ENCODE measurements at places on chromosomes 2 and 18. TPM values are rescaled to one million over a fixed set of nuclear protein-coding genes. Genes with fewer than 3 reads are reported as not detected.

GRCh38 chr2:8552293-8552801 lies 129.5 kb upstream of the ID2 start:
- DNase-seq: peak; percentile 67

The DOK6 gene
- 0.21 TPM for total RNA-seq

DNA sequence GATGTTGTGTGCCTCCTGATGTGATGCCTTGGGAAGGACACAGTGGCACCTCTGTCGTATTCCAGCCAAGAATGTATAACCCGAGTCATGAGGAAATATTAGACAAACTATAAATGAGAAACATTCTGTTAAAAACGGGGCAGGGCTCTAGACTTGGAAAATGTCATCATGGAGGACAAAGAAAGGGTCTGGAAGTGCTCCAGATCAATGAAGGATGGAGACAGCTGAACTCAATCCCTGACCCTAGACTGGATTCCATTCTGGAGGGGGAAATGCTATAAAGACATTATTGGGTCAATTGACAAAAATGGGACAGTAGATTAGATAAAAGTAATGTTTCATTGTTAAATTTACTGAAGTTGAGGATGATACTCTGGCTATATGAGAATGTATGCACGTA lies 92.1 kb downstream of the SLC4A3 start:
- peak; percentile 4 for DNase-seq

- DNase-seq: no peak
These were observed 34.7 kb downstream of the NHEJ1 start for GRCh38 chr2:219125886-219126270.

The ACMSD gene
- not detected for total RNA-seq

GRCh38 chr2:19748073-19748375 lies 153.8 kb downstream of the TTC32 start:
- DNase-seq: peak; percentile 57

The HJURP gene
- 4.4 TPM for total RNA-seq

The CD207 gene
- total RNA-seq: 26.8 TPM

The SCYGR5 gene
- total RNA-seq: not detected

DNA sequence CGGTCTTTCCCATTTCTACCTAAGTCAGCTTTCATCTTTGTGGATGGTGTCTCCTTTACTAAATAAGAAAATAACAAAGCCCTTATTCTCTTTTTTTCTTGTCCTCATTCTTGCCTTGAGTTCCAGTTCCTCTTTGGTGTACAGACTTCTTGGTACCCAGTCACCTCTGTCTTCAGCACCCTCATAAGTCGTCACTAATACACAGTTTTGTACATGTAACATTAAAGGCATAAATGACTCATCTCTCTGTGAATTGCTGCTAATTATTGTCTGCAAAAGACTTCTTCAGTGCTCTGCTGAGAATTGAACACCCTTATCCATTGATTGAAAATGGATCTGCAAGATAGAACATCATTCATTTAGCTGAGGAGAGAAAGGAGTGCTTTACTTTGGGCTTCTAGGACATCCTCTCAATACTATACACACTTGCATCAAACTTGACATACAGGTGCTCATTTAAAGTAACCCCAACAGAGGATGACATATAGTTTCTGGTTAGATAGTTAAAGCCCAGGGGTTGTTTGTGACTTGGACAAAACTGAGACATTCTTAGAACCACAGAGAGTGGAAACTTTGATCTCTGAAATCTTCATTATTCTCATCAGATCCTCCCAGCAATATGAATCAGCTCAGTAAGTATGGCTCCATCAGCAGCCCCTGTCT lies 97.0 kb downstream of the XRCC5 start:
- DNase-seq: no peak

The TMEM37 gene
- 5.6 TPM for total RNA-seq

- DNase-seq: peak; percentile 79
These were observed at the start of gene AGAP1 for GRCh38 chr2:235493775-235494715. TSS of gene AGAP1 (plus strand) at chr2:235494043.

DNA sequence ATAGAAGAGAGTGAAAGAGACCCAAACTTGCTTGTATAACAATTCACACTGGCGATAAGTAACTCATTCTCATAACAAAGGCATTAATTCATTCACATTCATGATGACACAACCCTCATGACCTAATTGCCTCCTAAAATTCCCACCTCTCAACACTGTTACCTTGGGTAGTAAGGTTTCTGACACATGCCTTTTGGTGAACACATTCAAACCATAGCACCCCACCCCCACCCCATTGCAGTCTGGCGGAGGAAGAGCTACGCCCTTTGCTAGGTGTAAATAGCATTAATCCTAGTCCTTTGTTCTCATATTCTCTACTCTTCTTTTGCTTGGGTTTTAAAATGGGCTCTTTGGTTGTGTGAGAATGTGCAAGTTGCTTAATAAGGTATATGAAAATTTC lies 361.5 kb downstream of the DSEL start:
- no peak for DNase-seq

DNA sequence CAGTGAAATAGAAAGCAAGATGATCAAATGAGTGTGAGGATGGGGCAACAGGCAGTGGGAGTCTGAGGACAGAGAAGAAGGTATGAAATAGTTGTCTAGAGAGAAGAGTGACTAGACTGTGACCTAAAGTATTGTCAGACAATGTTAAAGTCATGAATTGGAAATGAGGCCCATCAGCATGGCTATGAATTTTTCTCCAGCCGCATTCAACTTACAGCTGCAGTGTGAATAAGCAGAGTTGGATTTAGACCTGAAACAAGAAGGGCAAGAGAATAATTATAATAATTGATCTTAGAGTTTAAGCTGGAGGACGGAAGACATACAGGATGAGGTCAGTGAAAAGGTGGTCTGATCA lies 4.2 kb upstream of the TSPYL6 start:
- DNase-seq: no peak

DNA sequence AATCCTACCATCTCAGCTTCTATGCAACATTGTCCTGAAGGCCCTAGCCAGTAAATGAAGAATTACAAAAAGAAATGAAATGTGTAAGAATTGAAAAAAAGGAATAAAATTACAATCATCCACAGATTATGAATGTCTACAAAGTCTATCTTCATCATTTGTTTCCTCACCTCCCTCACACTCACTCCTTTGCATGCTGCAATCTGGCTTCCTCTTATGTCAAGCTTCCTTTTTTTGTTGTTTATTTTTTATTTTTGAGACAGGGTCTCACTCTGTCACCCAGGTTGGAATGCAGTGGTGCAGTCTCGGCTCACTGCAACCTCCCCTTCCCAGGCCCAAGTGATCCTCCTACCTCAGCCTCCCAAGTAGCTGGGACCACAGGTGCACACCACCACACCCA lies 129.0 kb downstream of the CABYR start:
- DNase-seq: no peak

The E2F6 gene
- 10.9 TPM for total RNA-seq

GRCh38 chr2:133992454-133992853 lies 261.4 kb upstream of the MGAT5 start:
- no peak for DNase-seq

The LRATD1 gene
- 61.0 TPM for total RNA-seq

DNA sequence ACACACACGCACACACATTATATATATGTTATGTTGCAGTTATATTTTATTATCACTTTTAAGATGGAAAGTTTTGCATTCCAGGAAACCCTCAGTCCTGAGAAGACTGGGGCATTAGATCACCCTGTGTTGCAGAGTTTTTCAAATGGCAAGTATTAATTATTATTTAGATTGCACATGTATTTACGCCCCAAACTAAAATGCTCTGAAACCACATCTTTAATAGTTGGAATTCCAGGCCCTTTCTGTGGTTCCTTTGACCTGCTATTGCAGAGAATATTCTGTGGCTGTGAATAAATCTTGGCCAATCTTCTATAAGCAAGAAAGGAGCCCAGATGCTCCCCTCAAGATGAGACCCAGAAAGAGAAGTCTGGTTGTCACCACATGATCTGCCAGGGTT lies 427.0 kb upstream of the TNP1 start:
- DNase-seq: no peak

DNA sequence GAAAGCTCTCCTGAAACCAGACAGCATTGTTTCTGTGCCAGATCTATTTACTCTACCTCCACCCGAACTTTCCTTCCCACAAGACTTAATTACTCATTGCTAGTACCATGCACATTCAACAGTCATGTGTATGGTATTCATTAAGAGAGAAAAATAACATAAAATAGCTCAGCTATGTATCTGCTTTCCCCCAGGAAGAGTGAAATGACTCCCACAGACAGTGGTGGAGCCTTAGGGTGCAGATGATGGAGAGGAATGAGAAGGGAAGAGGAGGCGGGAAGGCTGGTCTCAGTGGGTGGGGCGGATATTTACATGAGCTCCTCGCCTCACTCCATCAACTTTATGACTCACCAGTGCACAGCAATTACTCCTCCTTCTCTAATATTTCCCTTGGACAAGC lies 724.5 kb downstream of the EPHA4 start:
- DNase-seq: peak; percentile 15

The TLX2 gene
- not detected for total RNA-seq

GRCh38 chr2:65901756-65902155 lies 469.4 kb upstream of the SPRED2 start:
- no peak for DNase-seq

- no peak for DNase-seq
These were observed 172.3 kb downstream of the ICOS start for GRCh38 chr2:204108781-204109295.

DNA sequence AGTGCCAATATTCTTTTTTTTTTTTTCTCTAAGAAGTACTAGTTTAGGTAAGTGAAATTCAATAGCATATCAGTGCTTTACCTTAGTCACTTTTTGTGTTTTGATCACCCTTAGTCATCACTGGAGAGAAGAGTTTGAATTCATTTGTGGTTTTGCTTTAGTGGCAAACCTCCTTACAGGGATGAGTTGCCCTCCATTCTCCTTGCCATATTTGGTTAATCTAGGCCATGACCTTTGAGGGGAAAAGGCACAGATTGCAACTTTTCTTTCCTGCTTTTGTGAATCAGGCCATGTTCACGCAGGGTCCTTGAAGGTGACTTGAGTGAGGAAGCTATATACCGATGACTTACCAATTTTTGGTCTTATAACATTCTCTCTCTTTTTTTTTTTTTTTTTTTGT lies 34.4 kb downstream of the PLEKHA3 start:
- no peak for DNase-seq

The GPR45 gene
- not detected for total RNA-seq

The DTNA gene
- 5.9 TPM for total RNA-seq

DNA sequence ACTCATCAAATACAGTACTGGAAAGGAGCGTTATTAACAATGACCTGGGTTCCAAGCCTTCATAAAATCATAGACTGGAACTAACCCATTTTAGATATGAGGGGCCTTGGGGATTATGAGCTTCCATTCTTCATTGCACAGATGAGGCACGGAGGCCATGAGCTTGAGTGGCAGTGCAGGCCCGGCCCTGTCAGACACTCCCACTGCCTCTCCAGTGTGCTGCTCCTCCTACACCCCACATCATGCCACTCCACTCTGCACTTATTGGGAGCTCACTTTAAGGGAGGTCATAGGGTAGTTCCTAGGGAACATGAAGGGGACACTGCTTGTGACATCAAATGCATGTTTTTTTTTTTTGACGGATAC lies 77.9 kb downstream of the TSN start:
- no peak for DNase-seq

- DNase-seq: no peak
These were observed 184.5 kb downstream of the FAM210A start for GRCh38 chr18:13541621-13542519.
